Adrenal gland (tissue), 19 donors: ENCODE measurements at places on chromosomes 7 and 10.

GRCh38 chr10:44963772-44964633 is 4.4 kb downstream of the RASSF4 start:
- no peak for DNase-seq

DNA sequence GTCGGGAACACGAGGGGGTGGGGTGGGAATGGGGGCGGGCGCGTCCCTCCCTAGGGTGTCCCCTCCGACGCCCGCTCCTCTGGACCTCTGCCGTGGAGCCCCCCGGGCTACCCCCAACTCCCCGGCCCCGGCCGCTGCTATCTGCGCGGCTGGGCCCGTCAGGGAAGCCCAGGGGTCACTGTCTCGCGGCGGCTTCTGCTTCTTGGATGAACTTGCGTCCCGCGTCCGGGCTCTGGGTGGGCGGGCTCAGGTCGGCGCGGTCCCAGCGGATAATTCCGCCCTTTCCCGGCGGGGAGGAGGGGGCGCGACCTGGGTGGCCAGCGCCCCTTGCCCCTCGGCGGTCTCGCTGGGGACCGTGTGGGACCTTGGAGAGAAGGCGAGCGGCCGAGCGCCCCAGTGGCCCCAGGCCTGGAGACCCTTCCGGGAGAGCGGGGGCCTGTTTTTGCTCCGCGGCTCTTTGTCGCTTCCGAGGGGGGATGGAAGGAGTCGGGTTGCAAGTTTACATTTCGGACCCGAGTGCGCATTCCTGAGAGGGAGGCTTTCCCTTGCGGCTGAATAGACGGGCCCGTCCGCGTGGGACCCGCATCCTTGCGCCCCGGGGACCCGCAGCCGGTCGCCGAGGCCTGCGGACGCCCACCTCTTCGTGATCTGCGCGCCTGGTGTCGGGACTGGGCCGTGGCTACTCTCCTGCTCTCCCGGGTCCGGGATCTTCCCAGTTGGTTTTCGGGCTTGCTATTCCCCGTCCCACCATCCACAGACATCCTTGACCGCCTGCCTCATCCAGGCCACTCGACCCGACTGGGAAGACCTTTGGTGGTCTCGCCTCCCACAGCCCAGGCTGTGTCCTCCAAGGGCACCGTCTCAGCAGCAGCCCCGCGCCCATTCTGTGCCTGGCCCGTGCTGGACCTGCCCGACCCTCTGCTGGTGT is 812 bp downstream of the DOCK1 start:
- no peak for DNase-seq

- no peak for DNase-seq
Measured at GRCh38 chr7:41003611-41003940, 699.3 kb downstream of the INHBA start.

GRCh38 chr7:103626776-103627175 is 180.8 kb upstream of the SLC26A5 start:
- DNase-seq, result no peak
